ENCODE measurements at places on chromosomes 12 and 14.

DNA sequence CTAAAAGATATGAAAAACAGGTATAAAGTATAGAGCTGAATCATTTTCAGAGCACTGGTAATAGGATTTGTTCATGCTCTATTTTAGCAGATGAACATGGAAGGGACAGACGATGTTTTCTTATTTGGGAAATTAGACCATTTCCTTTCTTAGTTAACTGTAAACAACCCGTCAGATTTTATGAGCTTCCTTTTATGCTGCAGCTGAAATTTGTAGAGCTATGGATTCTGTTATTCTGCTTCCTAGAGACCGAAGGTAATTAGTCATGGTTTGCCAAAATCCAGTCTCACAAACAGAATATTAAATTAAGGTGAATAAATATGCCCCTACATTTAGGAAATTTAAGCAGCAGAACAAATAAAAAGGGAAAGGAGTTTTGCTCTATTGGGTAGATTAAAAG is 180.2 kb upstream of the SYT1 start:
- DNase-seq = no peak

DNA sequence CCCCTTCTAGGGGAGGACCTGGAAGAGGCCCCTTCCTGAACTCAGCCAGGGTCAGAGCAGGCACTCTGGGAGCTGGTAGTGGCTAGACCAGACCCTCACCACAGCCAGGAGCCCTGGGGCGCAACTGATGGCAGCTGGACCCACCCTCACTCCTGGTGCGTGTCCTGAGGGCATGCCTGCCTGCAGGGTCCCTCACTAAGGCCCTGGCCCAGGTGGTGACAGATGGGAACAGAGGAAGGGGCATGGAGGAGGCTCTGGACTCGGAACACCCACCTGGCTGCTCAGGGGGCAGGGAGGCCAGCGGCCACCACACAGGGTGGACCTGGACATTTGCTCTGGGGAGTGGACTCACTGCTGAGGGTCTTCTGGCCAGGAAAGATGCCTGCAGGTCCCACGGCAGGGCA is 342.2 kb upstream of the SFSWAP start:
- peak; percentile 71 for DNase-seq

GRCh38 chr14:105742531-105742848 is 216.1 kb downstream of the TMEM121 start:
- no peak for DNase-seq

- DNase-seq = no peak
These were observed 332.0 kb downstream of the MED13L start for GRCh38 chr12:115945491-115945885.

DNA sequence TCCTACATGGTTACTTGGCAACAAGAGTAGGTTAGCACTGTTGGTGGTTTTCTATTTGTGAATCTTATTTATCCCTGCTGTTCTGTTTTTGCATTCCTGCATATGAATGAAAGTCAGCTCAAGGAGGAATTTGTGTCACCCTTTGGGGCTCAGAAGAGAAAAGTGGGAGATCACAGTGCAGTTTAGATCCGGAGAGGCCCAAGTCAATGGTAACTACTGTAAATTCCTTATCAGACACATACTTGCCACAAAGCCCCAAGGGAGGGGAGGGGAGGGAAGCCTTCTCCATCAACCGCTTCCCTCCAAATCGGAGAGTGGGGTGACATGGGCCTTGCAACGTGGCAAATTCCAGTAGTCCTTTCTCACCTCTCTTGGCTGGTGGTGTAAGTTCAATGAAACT is 15.0 kb downstream of the GSG1 start:
- DNase-seq = no peak

DNA sequence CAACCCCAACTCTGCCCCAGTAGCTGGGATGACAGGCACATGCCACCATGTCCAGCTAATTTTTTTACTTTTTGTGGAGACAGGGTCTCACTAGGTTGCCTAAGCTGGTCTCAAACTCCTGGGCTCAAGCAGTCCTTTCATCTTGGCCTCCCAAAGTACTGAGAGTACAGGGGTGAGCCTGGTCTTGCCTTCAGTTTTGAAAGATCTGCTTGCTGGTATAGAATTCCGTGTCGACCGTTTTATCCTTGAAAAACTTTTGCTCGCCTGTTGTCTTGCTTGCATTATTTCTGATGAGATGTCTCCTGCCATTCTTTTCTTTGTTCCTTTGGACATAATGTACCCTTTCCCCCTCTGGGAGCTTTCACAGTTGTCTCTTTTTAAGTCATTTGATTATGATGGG is 92.0 kb upstream of the DYNC1H1 start:
- no peak for DNase-seq

- no peak for DNase-seq
These were observed 97.2 kb downstream of the ZC3H14 start for GRCh38 chr14:88660056-88660455.

DNA sequence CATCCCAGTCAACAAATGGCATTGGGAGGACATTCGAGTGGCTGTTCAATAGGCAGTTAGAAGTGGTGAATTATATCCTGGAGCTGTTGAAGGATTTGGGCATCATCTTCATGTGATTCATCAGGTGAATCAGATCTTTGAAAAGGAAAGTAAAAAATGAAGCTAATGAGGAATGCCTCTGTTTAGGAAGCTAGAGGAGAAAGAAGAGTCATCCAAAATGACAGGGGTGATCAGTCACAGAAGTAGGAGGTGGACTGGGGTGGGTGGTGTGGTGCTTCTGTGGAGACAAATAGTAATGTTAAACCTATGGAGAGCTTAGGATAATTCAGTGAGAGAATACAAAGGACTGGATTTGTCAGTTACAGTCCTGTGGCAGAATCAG is 32.7 kb downstream of the DIP2B start:
- DNase-seq = no peak

DNA sequence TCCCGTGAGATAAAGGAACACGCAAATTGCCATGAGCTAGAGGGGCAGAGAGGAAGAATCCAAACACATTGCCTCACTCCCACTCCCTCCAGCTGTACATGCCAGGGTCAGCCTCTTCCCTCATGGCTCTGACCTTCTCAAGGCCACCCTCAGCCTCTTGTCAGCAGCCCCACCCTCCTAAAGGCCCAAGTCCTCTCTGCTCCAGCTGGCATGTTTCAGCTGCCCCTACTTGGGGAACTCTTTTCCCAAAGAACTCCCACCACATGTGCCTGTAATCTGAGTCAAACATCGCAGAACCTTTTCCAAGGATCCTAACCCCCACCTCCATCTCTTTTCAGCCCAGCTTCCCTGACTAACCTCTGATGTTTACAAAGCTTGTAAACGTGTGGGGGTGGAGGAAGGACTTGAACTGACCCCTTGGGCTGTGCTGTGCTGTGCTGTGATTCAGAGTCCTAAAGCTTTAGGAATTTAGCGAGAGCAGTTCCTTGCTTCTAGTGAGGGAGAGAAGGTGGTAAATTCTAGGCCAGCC is 7.3 kb upstream of the CACNB3 start:
- no peak for DNase-seq

DNA sequence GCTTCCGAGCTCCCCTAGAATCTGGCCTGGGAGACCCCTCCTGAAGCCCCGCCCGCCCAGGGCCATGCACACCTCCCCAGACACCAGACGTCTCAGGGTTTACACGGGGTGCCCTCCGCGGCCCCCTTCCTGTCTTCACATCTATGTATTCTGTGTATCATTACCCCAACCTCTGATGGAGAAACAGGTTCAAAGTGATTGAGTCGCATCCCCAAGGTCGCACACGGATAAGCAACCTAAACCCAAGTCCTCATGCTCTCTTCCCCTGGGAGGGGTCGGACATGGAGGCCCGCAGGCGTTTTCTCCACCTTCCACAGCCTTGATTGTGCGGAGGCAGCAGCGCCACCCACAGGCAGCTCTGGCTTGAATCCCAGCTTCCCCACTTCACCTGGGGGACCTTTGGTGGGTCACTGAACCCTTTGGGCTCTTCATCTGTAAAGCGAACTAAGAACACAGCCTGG is 237.3 kb downstream of the BCL11B start:
- DNase-seq = no peak

DNA sequence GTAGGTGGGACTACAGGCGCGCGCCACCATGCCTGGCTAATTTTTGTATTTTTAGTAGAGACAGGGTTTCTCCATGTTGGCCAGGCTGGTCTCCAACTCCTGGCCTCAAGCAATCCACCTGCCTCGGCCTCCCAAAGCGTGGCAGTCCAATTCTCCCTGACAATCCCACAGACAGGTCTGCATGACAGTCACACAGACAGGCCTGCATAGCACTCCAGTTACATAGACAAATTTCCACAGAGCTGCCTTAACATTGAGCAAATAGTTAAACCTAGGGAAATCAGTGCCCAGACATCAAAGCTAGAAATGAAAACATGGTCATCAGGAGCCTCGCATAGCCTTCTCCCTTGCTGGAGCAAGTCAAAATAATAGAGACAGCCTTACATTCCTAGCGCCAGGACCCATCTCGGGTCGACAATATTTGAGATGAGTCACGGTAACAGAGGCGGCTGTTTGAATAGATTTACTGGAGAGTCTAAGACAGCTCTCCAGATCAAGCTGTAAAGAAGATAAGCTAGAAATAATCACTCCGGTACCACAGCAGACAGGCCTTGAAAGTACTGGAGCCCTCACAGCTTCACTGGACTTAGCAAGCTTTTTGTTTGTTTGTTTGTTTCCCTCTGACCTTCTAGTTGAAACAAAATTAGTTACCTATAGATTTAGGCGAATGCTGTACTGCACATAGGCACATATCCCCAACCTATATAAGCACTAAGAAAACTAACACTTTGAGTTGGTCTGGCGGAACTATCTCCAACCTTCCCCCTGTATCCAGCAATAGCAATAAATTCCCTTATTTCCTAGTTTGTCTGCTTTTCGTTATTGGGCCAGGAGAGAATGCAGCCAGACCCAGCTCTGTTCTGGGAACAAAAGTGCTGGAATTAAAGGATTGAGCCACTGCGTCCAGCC is 23.8 kb upstream of the PYROXD1 start:
- DNase-seq = no peak

- DNase-seq = peak; percentile 93
These were observed 42.1 kb upstream of the CTDSP2 start for GRCh38 chr12:57888409-57889157.

GRCh38 chr12:93886533-93887511 is 209.6 kb downstream of the CRADD start:
- no peak for DNase-seq
